ENCODE measurements at places on chromosomes 1 and 21.
A peak's percentile ranks its signal among the peaks of the same experiment; 100 is the strongest.

DNA sequence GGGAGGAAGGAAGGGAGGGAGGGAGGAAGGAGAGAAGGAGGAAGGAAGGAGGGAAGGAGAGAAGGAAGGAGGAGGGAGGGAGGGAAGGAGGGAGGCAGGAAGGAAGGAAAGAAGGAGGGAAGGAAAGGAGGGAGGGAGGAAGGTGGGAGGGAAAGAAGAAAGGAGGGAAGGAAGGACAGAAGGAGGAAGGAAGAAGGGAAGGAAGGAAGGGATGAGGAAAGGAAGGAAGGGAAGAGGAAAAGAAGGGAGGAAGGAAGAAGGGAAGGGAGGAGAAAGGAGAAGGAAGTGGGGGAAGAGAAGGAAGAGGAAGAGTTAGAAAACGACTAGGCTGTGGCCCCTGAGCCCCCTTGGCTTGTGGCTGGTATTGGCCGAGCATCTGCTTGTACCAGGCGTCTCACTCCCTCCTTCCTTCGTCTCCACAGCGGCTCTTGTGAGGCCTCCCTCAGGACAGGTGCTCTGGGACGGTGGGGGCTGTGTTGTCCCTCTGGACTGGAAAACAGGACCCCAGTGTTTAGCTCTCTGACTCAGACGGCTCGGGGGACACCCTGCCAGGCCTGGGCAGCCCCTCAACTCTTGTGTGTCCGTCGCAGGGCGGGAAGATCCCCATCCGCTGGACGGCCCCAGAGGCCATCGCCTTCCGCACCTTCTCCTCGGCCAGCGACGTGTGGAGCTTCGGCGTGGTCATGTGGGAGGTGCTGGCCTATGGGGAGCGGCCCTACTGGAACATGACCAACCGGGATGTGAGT lies 36.2 kb upstream of the C1QA start:
- DNase-seq: no peak

DNA sequence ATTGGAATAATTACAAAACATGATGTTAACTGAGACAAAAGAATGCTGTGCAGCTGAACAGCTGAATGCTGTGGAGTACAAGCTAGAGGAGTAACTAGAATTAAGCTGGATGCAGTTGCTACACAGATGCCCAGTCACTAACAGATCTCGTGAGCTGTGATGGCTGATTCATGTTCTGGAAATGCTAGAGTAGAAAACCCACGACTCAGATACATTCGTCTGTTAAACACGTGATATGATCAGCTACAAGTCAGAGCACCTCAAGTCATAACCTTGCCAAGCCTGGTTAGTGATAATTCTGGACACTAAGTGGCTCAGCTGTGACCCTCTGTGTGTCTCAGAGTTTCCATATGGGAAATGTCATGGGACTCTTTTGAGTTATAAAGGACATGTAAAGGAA lies 89.7 kb upstream of the ESRRG start:
- no peak for DNase-seq

DNA sequence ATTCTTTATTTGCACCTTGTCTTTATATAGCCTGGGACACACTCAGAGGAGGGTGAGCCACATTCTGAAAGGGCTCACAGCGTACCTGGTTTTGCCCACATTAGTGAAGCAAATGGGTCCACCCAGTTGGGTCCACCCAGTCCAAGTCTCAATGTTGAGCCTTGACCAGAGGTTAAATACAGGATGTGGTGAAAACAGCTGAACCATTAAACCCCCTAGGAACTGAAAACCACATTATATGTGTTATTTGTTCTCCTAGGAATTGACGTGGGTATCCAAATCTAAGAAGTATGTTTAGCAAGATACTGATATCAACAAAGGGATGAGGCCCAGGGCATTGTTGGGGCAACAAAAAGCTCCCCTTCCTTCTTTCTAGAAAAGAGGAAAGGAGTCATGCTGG lies 83.8 kb downstream of the SETD4 start:
- DNase-seq: no peak

GRCh38 chr1:232292818-232293217 lies 337.1 kb downstream of the SIPA1L2 start:
- DNase-seq: no peak

DNA sequence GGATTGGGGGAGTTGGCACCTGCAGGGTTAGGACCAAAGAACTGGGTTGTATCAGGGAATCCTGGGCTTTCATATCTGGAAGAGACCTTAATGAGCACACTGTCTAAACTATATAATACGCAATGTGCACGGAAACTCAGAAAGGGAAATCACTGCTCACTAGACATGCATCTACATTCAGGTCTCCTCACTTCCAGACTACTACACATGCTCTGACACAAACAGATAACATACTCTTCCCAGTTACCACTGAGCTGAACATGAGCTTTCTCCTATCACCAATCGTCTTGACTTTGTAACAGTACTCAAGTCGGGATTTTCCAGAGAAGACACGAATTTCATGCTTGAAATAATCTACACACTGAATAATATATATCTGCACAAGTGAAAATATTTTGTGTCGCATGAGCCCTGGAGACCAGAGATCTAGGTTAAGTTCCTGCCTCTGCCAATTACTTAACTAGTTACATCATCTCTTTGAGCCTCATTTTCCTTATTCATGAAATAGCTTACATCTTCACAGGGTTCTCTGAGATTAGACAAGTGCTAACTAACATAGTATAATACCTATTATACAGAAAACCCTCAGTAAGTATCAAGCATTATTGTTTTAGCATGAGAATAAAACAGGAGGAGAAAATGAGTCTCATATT lies 101.1 kb downstream of the JAK1 start:
- DNase-seq: no peak

GRCh38 chr1:33257207-33257771 lies 997 bp downstream of the ZNF362 start:
- no peak for DNase-seq

DNA sequence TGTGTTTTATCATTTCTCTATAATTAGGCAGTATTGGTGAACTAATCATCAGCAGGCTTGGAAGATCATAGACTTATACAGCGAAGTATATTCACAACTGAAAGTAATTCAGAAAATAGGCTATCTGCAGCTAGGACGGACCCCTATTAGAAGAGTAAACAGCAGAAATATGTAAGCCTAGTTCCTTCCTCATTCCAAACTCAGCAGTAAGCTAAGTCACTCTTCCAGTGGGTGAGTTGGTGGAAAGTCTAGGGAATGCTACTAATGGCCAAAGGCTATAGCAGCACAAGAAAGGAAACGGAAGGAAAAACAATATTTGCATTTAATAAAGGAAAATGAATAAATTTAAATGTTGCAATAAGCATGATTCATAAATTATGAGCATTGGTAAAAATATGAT lies 918.1 kb upstream of the TMPRSS15 start:
- DNase-seq: no peak

- DNase-seq: no peak
Measured at GRCh38 chr1:246761396-246761795, 37.2 kb downstream of the SCCPDH start.

DNA sequence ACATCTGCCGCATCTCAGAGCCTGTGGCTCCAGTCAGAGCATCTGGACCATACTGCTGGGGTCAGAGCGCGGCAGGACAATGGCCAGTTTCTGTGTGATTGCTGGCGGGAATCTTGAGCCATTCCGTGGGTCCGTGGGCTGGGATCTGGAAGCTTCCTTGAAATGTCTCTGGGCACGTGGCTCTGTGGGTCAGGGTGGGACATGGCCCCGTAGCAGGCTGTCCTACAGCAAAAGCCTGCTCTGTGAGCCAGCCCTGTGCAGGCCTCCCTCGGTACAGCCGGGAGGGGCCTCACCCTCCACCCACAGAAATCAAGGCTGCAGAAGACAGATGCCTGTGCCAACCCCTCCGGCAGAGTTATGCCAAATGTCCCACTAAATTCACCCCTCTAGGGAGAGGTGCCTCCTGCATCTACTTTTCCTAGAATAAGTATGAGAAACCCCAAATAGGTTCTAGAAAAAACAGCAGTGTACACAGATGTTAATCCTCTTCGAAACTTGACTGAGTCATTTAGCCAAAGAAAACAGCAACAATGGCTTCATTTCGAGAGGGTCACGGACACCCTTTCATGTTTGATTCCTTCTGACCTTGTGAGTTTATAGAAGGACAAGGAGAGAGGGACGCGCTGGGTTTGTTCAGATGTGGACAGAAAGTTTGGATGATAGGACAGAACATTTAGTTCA lies 27.8 kb downstream of the COL18A1 start:
- DNase-seq: no peak

GRCh38 chr1:31765041-31765467 lies 914 bp upstream of the ADGRB2 start:
- DNase-seq: peak; percentile 31

DNA sequence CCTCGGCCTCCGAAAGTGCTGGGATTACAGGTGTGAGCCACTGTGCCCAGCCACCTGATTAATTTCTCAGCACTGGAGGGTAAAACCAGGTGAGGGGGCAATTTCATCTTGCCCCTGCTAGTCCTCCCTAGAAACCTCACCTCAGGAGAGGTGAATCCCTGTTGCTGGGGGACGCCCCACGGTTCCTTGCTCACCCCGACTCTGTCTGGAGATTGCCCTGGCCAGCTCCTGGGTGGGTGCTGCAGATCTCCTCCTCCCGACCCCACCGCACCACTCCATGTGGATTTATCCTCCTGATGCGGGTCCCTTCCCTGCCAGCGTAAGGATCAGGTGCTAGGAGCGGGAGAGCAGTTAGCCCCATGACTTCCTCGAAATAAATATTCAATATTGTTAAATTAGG lies 34.9 kb downstream of the PDPN start:
- DNase-seq: no peak

- peak; percentile 69 for DNase-seq
Measured at GRCh38 chr1:113783254-113784103, 24.2 kb upstream of the PHTF1 start.

GRCh38 chr1:107141491-107142126 lies 770 bp downstream of the NTNG1 start:
- no peak for DNase-seq

- no peak for DNase-seq
Measured at GRCh38 chr21:32592929-32593502, 7.7 kb upstream of the TCP10L start.

- no peak for DNase-seq
Measured at GRCh38 chr1:66526036-66526435, 7.9 kb upstream of the SGIP1 start.

DNA sequence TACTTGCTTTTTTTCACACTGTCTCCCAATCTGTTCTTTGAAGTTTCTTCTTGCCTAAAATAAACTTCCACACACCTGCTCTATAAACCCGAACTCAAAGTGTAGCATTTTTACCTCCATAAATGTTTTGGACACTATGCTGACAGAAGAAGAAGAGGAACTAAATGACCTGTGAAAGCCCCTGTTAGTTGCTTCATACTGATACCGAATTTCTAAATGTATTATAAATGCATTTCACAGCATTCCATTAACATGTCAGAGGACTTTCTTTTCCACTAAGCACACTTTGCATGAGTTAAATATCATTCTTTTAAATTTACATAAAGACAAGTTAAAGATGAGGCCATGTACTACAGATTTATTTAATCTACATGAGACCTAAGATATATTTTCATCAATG lies 281.0 kb downstream of the SMYD3 start:
- DNase-seq: no peak

DNA sequence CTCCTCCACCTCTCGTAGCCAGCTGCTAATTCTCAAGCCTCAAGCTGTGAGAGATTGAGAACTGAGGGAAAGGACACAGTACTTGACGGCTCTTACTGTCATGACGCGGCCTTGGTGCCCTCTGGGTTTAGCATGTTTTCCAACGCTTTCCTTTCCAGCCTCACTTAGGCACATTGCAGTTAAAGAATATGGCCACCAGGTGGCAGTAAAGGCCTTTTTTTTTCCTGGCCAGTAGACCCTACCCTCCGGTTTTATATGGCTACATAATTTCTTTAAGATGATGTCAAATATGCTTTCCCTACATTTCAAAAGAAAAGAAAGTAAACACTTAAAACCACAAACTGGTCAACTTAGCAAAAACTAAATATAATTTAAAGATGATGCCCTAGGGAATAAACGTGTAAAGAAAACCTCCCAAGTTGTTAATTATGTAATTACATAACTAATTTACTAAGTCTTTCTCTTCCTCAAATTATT lies 56.8 kb upstream of the PRDX6 start:
- peak; percentile 68 for DNase-seq

GRCh38 chr1:183986941-183987340 lies 50.6 kb downstream of the COLGALT2 start:
- DNase-seq: no peak

GRCh38 chr1:233704898-233705723 lies 91.2 kb downstream of the KCNK1 start:
- no peak for DNase-seq

GRCh38 chr1:158049853-158050252 lies 56.4 kb downstream of the KIRREL1 start:
- DNase-seq: no peak

DNA sequence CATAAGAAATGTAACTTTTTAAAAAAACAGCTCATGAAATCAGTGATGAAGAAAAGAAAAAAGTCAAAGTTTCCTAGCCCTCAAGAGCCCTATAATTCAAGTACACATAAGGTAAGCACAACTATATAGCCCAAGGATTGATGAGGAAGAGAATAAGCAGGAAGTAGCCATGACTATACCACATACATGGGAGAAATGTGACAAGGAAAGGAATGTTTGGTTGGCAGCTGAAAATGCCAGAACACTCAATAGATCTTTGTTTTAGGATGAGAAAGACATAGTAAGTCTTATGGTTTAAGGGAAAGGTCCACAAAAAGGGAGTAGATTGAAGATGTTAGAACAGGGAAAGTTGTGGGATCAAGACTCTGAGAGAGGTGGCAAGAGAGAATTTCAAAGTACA lies 5.7 kb downstream of the DOCK7 start:
- DNase-seq: no peak

GRCh38 chr1:234776256-234776875 lies 166.4 kb upstream of the IRF2BP2 start:
- DNase-seq: no peak

GRCh38 chr1:169707912-169708604 lies 3.4 kb downstream of the SELL start:
- peak; percentile 47 for DNase-seq

- no peak for DNase-seq
Measured at GRCh38 chr1:35576061-35576765, 3.1 kb downstream of the TFAP2E start.

GRCh38 chr1:171116676-171117075 lies 26.0 kb downstream of the FMO3 start:
- no peak for DNase-seq

- no peak for DNase-seq
Measured at GRCh38 chr1:210792250-210793102, 341.5 kb downstream of the KCNH1 start.

- no peak for DNase-seq
Measured at GRCh38 chr1:93701629-93702028, 20.0 kb upstream of the BCAR3 start.

- DNase-seq: no peak
Measured at GRCh38 chr1:200290010-200290685, 119.7 kb downstream of the ZNF281 start.
